ENCODE measurements at places on chromosomes 7 and 10.

DNA sequence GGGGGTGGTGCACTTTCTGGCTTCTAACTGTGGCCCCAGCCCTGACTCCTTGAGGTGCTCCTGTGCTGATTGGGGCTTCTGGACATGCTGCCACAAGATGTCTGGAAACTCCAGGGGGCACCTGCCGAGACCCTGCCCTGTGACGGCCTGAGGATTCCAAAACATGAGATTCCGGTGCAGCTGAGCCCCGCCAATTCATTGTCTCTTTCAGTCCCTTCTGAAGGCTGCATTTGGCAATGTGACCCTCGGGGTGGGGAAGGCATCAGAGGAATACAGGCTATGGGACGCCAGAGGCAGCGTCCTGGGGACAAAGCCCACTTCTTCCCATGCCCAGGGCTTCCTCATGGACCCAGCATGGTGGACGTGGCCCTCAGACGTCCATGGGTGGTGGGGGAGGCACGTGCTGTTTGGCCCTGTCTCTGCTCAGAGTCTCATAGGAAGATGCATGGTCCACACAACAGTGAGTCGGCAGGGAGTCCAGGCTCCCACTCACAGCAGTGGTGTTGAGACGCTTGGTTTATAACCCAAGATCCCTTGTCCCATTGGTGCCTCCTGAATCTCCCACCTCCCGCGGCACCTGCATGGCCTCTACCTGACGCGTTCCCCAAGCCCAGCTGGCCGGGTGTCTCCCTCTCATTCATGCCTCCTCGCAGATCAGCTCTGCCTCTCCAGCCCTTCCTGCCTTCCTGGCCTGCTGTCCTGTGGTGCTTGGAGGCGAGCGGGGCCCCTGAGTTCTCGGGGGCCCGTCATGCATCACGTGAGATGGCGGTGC is 129.9 kb downstream of the WDR37 start:
- DNase-seq: no peak

GRCh38 chr7:47454974-47455871 is 126.7 kb downstream of the TNS3 start:
- DNase-seq: no peak

- no peak for DNase-seq
These were observed 249.7 kb downstream of the CREB5 start for GRCh38 chr7:28661826-28662595.

DNA sequence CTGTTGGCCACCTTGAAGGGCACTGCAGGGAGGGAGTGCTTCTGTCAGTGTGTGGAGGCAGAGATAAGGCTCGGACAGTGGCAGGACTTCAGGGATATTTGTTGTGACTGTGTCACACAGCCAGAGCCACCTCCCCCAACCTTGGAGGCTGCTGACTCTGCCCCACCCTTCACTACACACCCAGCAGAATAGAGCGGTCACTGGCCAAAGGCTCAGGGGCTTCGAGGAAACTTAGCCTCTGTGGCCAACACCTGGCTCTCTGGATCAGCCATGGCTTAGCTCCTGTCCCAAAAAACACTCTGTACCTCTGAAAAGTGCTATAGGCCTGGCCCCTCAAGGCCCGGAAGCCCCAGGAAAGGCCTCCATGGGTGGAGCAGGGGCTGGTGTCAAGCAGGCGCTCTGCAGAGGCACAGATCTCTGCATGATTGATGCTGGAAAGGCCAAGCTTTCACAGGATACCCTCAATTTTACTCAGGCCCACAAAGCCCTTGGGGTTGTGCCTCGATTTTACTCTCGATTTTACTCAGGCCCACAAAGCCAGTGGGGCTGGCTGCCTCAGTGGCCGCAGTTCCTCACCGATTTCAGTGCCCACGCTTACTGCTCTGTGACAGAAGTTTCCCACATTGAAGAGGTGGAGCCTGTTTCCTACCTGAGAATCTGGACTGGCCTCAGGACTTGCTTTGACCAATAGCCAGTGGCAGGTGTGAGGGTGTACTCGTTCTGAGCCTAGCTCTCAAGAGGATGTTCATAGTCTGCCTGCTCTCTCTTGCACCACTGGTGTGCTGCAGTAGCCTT is 113.2 kb upstream of the GPR26 start:
- DNase-seq: no peak

GRCh38 chr7:101602484-101603241 is 26.4 kb downstream of the MYL10 start:
- peak; percentile 87 for DNase-seq

DNA sequence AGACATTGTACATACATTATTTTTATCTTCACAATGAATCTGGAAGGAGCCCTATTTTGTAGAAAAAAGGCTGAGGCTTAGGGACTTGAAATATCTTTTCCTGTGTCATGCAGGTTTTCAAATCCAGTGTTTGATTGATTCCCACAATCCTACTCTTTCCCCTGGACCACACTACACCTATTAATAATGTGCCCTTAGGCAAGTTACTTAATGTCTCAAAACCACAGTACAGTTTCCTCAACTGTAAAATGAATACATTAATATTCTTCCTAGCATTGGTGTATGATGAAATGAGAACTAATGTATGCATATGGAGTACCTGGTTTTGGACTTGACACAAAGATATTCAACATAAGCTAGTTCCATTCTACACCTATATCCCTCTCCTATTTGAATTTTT is 313.3 kb upstream of the SP8 start:
- no peak for DNase-seq

DNA sequence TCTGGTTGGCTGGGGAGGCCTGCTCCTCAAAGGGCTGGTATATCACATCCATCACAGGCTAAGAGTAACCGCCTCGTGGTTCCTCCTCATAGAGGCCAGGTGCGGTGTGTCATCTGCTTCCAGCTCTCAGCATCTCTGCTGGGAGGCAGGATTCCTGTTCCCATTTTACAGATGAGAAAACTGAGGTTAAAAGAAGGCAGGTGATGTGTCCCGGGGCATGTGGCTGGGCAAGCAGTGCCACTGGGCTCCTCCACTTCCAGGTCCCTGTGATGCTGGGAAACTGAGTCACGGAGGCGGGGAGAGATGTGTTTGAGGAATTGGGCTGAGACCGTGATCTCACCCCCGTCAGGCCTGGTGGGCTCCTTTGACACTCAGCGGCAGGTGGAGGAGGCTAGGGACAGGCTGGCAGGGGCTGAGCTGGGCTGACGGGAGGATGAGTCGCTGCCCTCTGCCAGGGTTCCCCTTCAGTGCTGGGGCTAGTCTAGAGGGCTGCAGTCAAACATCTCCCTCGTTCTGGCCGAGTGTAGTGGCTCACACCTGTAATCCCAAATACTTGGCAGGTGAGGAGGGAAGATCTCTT is 9.4 kb downstream of the ARPC1B start:
- DNase-seq: no peak

Measured in testis (tissue), 5 donors.